Urinary bladder (tissue), 4 donors: ENCODE measurements at places on chromosomes 5 and 9. TPM values are rescaled to one million over a fixed set of nuclear protein-coding genes. Genes with fewer than 3 reads are reported as not detected.

Gene FBP1
- 13.6 TPM for total RNA-seq

Gene GLRA1
- not detected for total RNA-seq

Gene SLC45A2
- not detected for total RNA-seq

Gene AK8
- 1.0 TPM for total RNA-seq

Gene PDZD2
- 8.1 TPM for total RNA-seq

Gene SPATA31A5
- not detected for total RNA-seq

Gene CYLC2
- not detected for total RNA-seq

DNA sequence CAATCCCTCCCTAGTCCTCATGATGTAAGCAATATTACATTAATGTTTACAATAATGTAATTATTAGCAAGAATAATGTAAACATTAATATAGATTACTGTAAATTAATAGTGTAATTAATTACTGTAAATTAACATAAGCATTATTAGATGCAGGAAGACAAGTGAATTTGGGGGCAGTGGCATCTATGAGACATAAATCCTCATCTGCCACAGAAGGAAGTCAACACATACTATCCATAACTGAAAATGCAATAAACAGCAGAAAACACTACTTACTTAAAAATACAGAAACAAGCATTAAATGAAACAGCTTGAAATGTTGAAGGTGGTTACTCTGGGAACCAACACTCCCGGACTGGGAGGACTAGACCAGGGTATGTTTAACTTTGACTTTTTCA is 685 bp upstream of the NIPSNAP3A start:
- DNase-seq: no peak

DNA sequence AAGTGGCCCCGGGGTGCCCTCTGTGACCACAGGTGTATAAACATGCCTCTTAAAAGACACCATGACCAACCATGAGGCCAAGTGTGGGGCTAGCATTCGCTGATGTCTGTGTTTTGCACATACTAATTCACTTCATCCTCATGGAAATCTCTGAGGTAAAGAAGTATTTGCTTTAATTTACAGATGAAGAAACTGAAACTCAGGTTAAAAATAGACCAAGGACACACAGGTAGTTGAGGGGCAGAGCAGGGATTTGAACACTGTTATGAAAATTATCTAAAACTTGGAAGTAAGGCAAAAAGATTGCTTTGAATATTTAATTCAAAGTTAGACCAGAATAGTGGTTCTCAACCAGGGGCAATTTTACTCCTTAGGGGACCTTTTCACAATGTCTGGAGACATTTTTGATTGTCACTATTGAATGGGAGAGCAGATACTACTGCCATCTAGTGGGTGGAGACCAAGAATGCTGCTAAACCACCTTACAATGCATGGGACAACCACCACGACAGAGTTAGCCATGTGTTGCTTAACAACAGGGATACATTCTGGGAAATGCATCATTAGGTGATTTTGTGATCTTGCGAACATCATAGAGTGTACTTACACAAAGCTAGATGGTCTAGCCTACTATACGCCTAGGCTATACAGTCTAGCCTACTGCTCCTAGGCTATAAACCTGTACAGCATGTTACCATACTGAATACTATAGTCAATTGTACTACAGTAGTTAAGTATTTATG is 8.0 kb upstream of the FXN start:
- DNase-seq: no peak

GRCh38 chr9:88274078-88274477 is 114.2 kb upstream of the SPIN1 start:
- no peak for DNase-seq

DNA sequence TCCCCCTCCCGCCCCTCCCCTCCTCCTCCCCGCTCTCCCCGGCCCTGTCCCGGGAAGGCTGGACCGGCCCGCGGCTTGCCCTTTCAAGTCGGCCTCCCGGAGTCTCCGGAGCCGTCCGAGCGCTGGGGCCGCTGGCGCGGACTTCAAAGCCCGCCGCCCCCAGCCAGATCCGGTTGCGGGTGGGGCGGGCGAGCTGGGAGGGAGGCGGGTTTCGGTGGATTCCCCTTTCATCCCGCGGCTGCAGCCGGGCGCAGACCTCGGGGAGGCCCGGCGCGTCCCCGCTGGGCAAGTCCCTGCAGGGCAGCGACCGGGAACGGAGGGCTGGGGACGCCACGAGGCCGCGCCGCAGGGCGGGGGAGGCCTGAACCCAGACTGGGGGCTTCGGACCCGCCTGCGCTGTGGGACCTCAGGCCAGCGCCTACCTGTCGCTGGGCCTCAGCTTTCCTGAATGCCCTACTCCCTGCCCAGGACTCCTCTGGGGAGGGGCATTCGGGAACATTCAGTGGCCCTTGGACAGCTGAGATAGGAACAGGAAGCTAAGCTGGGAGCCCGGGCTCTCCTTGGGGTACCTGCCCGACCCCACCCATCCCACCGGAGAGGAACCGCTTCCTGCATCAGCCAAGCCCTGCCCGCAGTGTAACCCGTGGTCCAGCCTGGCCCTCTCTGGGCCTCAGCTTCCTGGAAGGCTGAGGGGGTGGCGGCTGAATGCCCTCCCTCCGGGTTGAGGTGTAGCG is 23.4 kb downstream of the C9orf50 start:
- DNase-seq: no peak

- DNase-seq: no peak
Measured at GRCh38 chr5:180636016-180636402, 13.4 kb downstream of the FLT4 start.

DNA sequence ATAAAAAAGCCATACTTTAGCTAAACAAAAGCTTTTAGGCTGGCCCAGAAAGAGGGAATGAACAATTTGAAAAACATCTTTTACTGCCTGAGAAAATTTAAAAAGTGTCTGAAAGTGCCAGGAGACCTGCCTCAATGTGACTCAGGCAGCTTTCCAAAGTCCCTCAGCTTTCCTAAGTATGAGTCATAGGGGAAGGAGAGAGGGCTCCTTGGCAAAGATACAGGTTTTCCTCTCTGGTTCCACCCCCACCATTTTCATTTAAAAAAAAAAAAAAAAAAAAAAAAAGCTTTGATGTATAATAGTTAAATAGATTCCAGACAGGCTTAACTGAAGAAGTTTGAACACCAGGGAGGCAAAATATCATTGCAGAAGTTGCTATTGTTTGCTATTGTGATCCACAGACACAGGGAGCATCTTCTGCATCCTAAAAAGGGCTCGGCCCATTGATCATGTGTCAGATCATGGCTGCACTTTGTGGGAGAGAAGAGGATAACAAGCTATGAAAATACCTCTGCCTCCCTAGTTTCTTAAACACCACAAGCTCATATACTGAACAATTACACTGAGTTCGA is 71.5 kb downstream of the MRPS27 start:
- no peak for DNase-seq

- no peak for DNase-seq
Measured at GRCh38 chr5:149581192-149581861, at the start of gene ARHGEF37. Gene ARHGEF37 (plus strand): TSS chr5:149581498. CDS start chr5:149597770, 16,272 bp downstream.

- DNase-seq: no peak
Measured at GRCh38 chr9:125681086-125681622, 25.9 kb downstream of the MAPKAP1 start.

- no peak for DNase-seq
Measured at GRCh38 chr9:103981912-103982311, 112.2 kb upstream of the SMC2 start.

DNA sequence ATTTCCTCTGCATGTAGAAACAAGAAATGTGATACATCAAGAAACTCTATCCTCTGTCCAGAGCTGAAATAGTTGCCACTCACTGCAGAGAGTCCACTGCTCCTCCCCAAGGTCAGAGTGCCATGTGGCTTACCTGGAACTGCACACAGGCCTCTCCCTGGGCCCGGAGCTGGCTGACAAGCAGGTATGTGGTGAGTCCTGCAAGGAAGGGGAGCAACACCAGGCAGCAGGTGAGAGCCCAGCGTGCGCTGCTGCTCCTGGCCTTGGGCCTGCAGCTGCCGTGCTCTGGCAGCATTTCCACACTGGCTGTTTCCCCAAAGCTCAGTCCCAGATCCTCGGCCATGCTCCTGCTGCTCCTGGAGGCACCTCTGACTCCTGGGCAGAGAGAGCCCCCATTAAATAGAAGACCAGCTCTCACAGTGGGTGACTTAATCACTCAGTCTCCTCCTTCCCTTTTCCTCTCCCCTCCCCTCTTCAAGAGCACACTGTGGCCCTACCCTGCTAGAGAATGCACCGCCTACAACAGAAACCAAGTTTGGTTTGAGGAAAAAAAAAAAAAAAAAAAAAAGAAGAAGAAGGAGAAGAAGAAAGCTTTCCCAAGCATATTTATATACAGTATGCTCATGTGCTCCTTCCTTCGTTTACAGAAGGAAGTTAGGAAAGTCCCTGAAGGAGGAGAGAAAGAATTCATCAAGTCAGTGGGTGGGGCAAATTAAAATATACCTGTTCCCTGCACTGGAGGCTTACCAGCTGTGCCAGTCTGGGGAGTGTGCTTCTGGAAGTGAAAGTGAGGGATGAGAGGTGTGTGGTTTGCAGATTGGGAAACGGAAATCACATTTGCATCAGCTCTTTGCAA is at the start of gene TNFSF15:
Gene TNFSF15 (minus strand): TSS at position 370 of the 856 bp plus-strand sequence. CDS start 27 bp downstream, at position 343.
- DNase-seq: peak; percentile 64

DNA sequence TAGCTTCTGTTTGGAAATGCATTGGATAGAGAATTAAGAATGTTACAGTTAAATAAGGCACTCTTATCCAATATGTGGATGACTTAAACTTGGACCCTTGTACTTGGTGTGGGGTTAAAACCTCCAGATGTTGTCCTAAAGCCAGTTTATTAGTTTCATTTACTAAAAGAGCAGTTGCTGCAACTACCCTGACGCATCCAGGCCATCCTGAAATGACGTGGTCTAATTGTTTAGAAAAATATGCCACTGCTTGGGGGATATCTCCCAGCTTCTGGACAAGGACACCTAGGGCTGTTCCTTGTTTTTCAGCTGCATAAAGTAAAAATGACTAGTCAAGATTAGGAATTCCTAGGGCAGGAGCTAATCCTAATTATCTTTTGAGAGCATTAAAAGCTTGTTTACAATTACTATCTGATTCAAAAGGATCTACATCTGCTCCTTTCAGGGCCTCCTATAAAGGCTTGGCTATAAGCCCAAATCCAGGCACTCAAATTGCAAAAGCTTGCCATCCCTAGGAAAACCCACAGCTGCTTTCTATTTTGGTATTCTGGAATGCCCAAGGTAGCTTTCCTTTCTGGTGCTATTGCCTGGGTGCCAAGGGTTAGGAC is 45.7 kb upstream of the SLCO4C1 start:
- DNase-seq: peak; percentile 2

- no peak for DNase-seq
Measured at GRCh38 chr5:157030692-157031091, 28.2 kb downstream of the HAVCR1 start.

DNA sequence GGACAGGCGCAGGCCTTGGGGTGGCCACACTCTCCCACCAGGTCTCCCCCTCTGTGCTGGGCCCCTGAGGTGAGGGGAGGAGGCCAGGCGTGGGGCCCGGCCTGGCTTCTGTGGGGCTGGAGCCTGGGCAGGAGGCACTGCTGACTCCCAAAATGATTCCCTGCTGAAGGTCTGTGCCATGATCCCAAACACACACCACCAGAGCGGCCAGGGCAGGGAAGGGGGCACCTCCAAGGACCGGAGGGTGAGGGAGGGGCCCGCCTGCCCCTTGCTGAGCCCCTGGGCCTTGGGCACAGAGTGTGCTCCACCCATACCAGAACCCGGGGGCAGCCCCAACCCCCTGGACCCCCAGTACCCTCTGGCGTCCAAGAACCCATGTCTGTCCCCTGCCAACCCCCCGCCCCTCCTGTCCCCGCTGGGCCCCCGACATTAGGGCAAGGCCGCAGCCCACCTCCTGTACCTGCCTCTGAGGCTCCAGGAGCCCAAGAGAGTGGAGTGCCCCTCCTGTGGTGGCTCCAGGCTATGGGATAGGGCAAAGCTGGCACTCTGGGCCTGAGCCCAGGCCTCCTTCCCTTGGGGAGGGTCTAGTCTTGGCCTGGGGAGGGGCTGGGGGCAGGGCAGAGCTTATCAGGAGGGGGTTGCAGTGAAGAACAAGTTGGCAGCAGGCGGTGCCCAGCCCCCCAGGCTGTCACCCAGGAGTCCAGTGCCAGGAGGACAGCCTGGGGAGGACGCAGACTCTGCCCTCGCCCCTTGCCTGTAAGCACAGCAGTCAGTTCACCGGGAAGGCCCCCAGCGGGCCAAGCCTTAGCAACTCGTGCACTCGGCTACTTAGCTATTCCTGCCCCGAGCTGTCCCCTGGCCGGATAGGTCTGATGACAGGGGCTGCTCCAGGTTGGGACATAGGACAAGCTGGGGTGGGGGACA is 2.6 kb upstream of the EGFL7 start:
- no peak for DNase-seq

GRCh38 chr5:131959906-131960305 is 14.4 kb upstream of the MEIKIN start:
- no peak for DNase-seq

DNA sequence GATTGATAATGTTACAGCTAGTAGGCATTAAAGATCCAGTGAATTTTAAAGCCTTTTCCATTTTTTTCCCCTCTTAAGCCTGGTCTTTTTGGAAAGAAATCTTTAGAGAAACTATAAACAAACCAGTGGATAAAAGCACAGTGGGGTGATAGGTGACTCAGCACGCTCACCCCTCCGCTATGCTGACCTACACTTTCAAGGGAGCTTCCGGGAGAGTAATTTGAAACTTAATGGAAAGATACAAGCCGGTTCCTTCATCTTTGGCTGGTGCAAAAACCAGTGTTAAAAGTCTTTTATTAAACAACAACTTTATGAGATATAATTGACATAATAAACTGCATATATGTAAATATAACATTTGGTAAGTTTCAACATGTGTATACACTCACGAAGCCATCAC is 27.0 kb upstream of the ALDOB start:
- DNase-seq: no peak

DNA sequence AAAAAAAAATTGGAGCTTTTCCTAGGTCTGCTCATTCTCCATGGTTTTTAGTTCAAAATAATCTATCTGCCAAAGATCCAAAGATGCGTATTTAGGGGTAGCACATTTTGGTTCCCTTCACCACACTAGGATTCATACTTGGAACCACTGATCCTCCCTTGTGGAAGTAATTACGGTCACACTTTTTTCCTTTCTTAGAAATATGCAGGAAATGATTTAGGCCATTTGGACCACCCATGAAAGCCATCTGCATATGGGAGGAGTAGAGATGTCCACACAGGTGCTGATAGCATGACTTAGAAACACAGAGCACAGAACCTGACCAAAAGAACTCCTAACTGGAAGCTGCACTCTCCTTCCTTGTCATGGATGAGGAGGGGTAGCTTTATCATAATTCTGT is 105.9 kb upstream of the RAI14 start:
- DNase-seq: no peak

- no peak for DNase-seq
Measured at GRCh38 chr9:127918183-127919107, 1.6 kb upstream of the ST6GALNAC4 start.

- no peak for DNase-seq
Measured at GRCh38 chr9:83005361-83005760, 57.6 kb downstream of the RASEF start.
